Activated T-helper 9 cell treated with anti-CD3 and anti-CD28 coated beads, Interleukin-2, amount 50 U/mL, for 16 hours (primary cell): ENCODE measurements at places on chromosomes 16 and 17.

DNA sequence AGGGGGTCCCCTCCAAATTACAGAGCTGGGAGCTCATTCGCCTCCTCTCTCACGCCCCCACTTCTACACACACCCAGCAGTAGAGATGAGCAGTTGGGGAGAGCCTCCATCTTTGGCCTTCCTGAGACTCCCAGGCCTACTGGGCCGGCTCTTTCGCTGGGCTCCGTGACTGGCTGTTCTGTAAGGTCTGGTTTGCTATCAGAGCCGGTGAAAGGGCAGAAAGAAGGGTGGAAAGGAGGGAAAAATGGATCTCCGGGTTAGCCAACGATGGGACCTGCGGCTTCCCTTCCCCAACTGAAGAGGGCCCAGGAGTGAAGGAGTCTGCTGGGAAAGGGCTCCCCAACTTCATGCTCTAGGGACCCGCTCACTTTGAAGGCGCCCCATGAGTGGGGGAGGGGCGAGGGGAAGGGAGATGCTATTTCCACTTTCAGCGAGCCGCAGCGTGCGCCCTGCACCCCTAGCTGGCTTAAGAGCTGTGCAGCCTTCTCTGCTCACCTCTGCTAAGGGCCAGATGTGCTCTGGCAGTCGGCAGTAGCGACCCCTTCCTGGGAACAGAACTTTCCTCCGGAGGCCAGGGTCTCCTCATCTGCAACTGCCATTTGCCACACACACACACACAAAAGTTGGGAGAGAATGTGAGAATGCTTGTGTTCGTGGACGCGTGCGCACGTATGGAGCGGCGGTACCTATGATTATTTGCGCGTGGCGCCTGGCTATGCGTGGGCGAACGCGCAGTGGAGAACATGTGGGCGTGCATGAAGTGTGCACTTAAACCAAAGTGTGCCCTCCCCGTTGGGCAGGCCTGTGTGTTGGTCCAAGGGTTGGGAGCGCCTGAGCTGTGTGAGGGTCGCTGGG, 2.9 kb upstream of the FOXF1 start:
- DNase-seq, result no peak

DNA sequence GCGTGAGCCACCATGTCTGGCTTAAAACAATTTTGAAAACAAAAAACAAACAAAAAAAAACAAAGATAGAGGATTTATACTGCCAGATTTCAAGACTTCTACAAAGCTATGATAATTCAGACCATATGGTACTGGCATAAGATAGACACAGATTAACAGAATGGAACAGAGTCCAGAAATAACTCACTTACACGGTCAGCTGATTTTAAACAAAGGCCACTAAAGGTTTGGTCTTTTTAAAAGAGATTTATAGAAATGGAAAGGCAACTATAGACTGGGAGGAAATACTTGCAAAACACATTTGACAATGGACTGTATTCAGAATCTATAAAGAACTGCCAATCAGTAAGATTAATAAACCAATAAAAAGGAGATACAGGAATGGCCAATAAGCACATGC, 48.6 kb upstream of the MNT start:
- no peak for DNase-seq

GRCh38 chr17:38357486-38358123, 6.0 kb downstream of the SOCS7 start:
- no peak for DNase-seq

DNA sequence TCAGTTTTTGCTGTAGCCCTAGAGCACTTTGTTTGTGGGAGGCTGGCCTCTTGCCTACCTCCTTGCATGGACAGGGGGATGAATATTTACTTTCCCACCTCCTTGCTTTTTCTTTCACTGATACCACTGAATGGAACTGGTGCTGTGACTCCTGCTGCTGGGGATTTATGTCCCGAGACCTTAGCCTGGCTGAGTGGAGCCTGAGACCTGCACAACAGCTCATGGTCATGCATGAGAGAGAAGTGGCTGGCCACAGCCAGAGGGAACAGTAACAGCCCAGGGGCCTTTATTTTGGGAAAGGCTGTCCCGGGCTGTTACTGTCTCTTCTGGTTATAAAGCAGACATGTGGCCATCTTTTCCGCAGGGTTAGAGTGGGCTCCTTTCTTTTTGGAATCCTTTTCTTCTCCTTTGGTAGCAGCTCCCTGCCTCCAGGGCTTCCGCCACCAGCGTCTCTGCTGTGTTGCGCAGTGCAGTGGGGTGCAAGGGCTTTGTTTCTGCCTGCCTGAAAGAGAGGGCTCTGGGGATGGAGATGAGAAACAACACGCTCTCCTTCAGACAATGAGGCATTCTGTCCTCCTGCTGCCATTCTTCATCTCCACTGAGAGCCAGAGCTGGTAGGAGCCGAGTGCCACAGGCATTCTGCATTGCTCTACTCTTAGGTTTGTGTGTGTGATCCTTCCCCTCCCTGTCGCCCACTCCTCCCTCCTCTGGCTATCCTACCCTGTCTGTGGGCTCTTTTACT, 14.5 kb downstream of the SNX11 start:
- DNase-seq, result no peak

DNA sequence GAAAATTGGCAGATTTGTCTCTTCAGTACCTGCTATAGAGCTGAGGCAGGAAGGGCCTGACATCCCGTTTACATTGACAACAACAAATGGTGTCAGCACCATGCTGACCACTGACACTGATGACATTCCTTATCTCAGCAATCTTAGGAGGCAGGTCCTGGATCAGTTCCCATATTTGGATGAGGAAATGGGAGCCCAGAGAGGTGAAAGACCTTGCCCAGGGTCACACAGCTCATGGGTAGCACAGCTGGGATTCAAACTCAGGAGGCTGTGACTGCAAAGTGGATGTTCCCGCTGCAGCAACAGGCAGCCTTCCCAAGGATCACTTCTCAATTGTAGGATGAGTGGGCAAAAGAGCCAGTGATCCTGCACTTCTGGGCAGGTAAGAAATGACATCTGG, 30.5 kb upstream of the CACNG4 start:
- DNase-seq, result no peak
